ENCODE measurements at places on chromosomes 6 and 20.
A peak's percentile ranks its signal among the peaks of the same experiment; 100 is the strongest.

DNA sequence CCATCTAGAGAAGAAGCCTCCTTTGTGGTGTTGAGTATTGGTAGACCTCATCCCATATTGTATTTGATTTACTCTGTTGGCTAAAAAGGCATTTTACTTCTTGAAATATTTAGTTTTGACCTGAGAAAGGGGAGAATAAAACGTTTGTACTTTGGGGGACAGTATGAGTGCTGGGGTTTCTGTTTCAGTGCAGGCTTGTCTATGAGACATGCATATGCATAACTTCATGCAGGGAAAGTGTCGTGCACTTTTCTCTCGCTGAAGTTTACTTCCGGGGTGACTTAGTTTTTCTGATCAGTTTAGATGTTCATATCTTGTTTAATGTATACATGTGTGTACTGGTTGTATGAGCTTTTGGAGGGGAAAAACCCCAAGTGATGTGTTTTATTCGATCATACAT is 59.5 kb downstream of the UTRN start:
- DNase-seq: no peak

DNA sequence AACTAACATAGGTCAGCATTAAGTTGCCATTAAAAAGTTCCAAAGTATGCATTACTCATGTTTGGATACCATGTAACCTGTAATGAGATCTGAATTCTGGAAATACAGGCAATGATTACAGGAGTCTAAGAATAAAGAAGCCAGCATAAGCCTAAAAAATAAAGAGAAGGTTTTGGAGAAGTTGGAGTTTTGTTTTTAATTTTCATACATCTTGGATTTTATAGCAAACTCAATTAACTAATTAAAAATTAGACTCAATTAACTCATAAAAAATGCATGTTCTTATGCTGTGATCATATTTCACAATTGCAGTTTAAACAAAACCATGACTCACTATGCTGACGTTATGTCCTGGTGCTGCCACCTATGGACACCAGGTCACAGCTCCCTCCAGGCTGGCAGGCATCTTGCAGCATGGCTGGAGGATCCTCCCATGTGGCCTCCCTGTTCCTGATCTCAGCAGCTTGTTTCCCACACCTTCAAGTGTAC is 648.8 kb upstream of the AGPAT4 start:
- DNase-seq: no peak

DNA sequence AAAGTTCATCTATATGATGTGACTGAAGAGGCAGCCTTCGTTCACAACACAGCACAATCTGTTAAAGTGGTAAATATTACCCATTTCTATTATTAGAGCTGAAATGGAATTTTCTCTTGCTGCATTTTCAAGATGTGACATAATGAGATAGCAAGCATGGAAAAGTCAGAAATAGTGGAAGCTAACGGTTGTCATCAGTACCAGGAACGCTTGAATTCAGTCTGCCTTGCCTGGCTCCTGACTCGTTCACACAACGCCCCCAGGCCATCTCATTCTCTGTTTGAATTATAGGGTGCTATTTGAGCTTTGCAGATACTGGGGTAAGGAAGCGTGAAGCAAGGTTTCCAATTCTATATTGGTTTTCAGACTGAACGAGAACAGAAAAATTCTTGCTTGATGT is 116.5 kb upstream of the MAP3K7 start:
- DNase-seq: no peak

DNA sequence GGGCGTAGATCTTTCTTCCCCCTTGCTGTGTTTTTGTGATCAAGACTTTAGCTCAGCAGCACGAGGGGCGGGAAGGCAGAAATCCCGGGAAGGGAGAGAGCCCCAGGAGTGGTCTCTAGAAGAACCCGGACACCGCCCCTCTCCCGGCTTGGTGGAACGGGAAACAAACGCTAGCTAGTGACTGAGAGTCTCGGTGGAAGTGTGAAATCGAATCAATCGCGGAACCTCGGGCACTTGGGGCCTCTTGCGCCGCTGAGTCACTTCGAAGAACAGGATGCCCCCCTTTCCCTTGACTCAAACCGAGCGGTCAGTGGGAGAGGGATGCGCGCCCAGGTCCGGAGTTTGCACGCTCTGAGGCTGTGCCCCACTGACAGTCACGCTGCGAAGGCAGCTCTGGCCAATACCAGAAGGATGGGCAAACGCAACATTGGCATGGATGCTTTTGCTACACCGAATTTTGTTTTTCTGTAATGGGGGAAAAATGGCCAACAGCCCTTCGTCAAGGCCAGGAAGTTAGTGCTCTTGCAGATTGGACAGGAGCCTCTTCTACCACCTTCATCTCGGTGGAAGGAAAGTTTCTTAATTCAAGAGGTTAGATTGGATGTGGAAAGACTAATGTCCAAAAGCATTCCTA is 1.6 kb upstream of the OLIG3 start:
- no peak for DNase-seq

GRCh38 chr6:2964793-2965505 is 6.4 kb downstream of the SERPINB6 start:
- no peak for DNase-seq

- no peak for DNase-seq
Measured at GRCh38 chr6:32462609-32463008, 22.9 kb downstream of the HLA-DRA start.

GRCh38 chr6:64290867-64291266 is 655.3 kb downstream of the PHF3 start:
- no peak for DNase-seq

DNA sequence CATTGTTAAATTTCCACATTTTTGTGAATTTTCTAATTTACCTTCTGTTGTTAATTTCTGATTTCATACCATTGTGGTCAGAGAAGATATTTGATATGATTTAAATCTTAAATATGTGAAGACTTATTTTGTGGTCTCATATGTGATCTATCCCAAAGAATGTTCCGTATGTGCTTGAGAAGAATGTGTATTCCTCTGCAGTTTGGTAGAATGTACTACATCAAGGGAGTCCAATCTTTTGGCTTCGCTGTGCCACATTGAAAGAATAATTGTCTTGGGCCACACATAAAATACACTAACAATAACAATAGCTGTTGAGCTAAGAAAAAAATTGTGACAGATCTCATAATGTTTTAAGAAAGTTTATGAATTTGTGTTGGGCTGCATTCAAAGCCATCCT is 176.2 kb upstream of the PRND start:
- no peak for DNase-seq

DNA sequence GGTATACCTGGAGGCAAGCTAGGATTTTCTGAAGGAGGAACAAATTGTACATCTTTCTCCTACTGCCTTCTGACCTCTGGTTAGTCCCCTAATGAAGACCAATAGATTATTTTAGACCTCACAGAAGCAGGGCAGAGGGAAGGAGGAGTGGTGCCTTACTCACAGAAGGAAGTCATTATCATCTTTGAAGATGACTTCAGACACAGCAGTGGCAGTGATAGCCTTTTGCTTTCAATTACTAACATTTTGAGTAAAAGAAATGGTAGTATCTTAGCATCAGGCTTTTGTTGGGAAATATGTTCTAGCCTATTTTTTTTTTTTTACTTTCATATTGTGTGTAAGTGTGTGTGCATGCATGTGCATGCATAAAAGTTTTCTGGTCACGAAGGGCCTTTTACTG is 164.2 kb upstream of the PLN start:
- DNase-seq: no peak

GRCh38 chr6:53646606-53647005 is 18.9 kb downstream of the KLHL31 start:
- DNase-seq: no peak

GRCh38 chr20:22088882-22089281 is 383.4 kb downstream of the PAX1 start:
- DNase-seq: no peak

DNA sequence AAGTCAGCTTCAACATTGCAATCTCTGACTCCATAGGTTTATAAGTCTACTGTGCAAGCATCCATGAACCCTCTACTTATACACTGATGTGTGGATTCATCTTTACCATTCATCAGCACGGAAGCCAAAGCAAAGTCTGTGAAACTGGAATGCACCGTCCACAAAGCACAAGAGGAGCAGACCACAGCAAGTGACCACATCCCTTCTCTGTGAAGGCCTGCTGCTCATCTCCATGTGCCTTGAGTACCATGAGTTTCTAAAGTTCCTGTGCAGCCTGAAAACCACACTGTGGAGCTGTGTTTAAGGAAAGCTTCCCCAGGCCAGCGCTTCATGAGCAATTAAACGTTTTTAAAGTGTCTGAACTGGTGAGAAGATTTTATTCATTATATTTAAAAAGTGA is 20.0 kb downstream of the GABRR1 start:
- no peak for DNase-seq

DNA sequence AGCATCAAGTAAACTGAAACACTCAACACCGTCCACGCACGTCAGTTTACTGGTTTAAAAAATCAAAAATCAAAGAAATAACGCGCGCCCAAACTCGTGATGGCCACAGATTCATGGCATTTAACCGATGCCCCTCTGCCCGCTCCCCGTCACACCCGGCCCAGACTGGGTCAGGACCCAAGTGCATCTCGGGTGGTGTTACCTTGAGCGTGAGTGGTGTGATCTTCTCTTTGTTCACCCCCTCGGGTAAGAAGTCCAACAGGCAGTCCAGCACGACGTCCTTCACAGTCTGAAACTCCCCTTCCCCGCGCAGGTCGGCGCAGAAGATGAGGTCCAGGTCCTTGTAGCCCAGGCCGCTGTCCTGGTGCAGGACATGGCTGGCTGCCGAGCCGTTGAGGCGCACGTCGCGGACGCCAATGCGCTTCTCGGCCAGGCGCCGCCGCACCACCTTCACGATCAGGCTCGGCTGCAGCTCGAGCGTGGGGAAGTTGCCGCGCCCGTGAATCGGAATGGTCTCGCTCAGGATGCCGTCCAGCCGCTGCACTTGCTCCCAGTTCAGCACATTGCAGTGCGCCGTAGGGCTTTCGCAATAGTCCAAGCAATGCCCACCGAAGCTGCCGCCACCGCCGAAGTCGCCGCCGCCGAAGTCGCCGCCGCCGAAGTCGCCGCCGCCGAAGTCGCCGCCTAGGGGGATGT is 945 bp downstream of the TENT5A start:
- no peak for DNase-seq

DNA sequence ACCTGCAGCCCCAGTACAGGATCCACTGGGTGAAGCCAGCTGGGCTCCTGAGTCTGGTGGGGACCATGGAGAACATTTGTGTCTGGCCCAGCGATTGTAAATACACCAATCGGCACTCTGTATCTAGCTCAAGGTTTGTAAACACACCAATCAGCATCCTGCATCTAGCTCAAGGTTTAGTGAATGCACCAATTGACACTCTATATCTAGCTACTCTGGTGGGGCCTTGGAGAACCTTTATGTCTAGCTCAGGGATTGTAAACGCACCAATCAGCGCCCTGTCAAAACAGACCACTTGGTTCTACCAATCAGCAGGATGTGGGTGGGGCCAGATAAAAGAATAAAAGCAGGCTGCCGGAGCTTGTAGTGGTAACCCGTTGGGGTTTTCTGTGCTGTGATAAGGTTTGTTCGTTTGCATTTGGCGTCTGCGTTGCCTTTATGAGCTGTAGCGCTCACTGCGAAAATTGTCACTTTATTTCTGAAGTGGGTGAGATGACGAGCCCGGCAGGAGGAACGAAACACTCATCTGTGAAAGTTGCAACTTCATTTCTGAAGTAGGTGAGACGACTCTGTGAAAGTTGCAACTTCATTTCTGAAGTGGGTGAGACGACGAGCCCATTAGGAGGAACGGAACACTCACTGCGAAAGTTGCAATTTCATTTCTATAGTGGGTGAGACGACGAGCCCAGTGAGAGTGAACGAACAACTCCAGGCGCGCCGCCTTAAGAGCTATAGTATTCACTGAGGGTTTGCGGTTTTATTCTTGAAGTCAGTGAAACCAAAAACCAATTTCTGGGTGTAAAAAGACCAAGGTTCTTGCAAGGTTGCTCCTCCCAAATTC is 31.1 kb downstream of the SERPINB6 start:
- DNase-seq: no peak

DNA sequence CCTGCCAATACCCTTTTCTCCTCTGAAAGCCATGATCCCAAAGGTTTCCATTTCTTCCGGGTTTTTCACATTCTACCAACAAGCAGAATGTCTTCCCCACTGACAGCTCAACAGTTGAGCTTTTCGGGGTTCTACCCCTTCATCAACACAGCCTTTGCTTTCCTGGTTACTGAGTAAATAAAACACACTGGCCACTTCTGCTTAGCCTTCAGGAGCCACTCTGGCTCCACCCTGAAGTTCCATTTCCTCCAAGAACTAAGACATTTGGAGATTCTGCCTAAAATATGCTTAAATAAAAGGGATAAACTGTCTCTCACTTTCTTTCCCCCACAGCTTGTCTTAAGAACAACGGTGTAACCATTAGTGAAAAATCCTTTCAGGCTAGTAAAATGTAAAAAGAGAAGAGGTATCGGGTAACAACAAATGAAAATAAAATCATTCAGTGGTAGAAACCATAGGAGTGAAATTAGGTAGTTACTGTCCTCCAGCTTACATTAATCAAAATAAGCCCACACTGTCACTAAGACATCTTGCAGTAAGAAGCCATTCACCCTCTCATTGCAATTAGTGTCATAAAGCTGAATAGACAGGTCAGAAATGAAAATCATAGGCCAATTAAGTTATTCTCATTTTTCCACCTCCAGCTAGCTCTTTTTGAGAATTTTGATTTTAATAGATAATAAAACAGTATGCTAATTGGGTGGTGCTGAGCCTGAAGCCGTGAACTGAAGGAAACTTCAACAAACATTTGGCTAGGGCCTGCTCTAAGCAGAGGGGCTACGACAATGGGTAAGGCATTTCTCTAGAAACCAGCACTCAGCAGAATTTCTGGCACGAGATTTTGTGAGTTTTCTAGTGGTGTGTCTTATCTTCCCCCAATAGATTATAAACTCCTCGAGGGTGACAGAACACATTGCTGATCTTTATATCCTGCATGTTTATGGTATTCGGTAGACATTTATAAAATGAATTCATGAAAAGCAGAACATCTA is 194.2 kb downstream of the KHDC1L start:
- no peak for DNase-seq

- DNase-seq: no peak
Measured at GRCh38 chr6:129390900-129391299, 319.1 kb downstream of the ARHGAP18 start.

- no peak for DNase-seq
Measured at GRCh38 chr6:42154461-42155209, 12.2 kb upstream of the C6orf132 start.

GRCh38 chr20:62142252-62143080 is 728 bp downstream of the PSMA7 start:
- peak; percentile 10 for DNase-seq

GRCh38 chr20:5848711-5849505 is 98.7 kb downstream of the SHLD1 start:
- DNase-seq: no peak

DNA sequence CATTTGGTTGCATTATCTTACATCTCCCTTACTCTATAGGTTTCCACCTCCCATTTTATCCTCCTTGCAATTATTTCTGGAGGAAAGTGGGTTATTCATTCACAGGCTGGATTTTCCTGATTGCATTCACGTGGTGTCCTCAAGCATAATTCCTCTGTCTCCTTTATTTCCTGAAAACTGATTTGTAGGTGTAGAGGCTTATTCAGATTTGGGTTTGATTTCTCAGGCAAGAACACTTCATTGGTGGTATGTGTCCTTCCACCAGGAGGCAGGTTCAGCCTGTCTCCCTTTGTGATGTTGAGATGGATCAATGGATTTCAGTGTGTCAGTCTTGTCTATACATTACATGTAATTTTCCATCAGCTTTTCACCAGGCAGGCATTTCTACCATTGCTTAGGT is 17.3 kb downstream of the DNPH1 start:
- no peak for DNase-seq
